ENCODE measurements at places on chromosomes 5 and 9.

DNA sequence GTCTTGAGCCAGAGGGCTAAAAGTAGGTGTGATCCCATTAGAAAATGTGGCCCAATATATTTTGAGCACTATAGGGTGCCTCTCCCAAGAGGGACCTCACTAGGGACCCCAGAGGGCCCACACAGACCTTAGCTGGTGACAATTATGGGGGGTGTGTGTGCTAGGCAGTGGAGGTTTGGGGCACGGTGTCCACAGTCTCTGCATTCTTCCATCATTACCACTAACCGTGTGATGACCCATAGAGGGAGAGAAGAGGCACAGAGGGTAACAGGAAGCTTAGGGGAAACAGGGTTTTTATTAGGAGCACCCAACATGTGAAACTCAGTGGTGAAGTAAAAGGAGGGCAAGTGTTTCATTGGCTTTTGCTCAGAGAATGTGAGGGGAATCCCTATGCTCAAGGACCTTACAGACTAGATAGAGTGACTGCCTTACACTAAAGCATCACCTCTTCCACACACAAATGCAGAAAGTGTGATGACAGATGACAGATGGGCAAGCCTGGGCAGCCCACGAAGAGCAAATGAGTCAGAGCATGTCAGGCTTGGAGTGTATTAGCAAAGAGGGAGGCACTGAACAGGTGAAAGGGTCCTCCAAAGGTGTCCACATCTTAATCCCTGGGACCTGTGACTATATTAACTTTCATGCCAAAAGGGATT lies 2.5 kb upstream of the ACTL7A start:
- DNase-seq = no peak

- no peak for DNase-seq
Measured at GRCh38 chr5:95252801-95253200, 32.1 kb downstream of the MCTP1 start.

GRCh38 chr9:117231012-117231411 lies 183.8 kb downstream of the ASTN2 start:
- DNase-seq = no peak

GRCh38 chr5:156197042-156197635 lies 129.8 kb upstream of the SGCD start:
- no peak for DNase-seq

GRCh38 chr9:80866576-80867227 lies 822.6 kb downstream of the TLE1 start:
- no peak for DNase-seq

- no peak for DNase-seq
Measured at GRCh38 chr9:130746434-130747212, 53.0 kb downstream of the EXOSC2 start.

- no peak for DNase-seq
Measured at GRCh38 chr5:32153723-32154122, 20.4 kb downstream of the GOLPH3 start.

DNA sequence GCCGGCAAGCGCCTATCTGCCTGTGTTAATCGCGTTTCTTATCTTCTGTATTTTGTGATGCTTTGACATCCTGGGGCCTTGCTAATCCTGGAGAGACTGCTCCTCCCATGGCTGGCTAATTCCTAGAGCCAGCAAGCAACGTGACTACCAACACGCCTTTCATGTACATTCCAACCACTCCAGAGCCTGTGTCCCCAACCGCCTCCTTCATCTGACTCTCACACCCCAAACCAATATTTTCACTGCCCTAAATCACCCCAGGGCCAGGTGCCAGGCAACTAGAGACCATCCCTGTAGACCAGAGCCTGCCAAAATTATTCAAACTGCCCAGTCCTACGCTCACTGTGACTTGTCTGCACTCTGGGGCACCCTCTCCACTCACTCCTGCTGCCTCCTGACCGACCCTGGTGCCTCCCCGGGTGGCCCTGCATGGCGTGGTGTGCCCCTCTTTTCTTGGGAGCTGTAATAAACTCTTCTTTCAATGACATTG lies 50.5 kb upstream of the COL5A1 start:
- DNase-seq = no peak

DNA sequence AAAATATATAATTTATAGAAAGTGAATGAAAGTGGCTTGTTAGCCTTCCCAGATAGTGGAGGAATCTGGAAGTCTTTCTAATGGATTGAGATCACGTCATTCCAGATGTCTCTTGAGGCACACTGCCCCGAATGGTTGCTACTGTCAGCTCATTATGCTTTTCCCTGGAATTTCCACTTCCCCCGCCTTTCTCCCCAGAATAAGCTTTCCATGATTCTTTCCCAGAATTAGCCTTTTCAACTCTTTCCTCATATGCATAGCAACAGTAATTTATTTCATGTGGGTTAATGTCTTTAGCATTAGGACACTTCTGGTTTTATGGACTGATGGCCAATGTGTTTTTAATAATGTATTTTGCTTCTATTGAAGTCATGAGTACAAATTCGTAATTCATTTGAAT lies 81.5 kb downstream of the PALM2AKAP2 start:
- DNase-seq = no peak

- no peak for DNase-seq
Measured at GRCh38 chr9:94478755-94479730, 75.8 kb upstream of the PCAT7 start.

DNA sequence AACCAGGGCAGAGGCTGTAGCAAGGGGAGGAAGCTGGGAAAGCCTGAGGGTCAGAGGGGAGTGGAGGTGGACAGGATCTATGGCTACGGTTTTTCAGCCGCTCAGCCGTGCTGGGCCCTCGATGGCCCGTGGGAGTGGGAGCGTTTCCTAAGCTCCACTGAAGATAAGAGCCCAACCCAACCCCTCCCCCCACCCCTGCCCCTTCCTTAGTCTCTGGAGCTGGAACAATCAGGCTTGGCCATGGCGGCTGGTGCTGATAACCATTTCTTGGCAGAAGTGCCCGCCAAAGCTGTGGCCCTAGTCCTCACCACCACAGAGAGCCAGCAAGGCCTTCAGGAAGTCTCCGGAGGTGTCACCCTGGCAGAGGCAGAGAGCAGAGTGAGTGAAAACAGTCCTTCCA lies 20.3 kb upstream of the TNIP1 start:
- DNase-seq = no peak

GRCh38 chr5:172958331-172959046 lies 735 bp upstream of the RPL26L1 start:
- DNase-seq = no peak

GRCh38 chr5:33284681-33285080 lies 156.1 kb upstream of the TARS1 start:
- DNase-seq = no peak

DNA sequence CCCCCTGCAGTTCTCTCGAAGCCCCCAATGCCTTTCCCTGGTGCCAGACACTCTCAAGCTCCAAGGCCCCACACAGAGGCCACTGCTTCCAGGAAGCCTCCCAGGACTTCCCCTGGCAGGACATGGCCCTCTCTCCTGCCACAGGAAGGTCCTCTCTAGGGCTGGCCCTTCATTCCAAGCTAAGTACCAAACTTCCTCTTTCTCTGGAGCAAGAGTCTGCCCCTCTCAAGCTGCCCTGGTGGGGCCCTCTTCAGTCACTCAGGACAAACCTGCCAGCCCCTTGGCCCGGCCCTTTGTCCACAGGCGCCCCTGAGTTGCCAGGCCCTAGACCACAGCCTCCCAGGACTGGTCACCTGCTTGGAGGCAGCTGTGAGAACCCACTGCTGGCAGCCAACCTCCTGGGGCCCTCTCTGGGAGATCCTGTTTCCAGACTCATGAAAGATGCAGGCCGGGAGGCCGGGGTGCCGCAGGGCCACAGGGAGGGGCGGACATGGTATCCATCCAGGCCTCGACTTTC lies 6.6 kb downstream of the NINJ1 start:
- no peak for DNase-seq

GRCh38 chr9:93252116-93252780 lies 68.3 kb downstream of the WNK2 start:
- no peak for DNase-seq

DNA sequence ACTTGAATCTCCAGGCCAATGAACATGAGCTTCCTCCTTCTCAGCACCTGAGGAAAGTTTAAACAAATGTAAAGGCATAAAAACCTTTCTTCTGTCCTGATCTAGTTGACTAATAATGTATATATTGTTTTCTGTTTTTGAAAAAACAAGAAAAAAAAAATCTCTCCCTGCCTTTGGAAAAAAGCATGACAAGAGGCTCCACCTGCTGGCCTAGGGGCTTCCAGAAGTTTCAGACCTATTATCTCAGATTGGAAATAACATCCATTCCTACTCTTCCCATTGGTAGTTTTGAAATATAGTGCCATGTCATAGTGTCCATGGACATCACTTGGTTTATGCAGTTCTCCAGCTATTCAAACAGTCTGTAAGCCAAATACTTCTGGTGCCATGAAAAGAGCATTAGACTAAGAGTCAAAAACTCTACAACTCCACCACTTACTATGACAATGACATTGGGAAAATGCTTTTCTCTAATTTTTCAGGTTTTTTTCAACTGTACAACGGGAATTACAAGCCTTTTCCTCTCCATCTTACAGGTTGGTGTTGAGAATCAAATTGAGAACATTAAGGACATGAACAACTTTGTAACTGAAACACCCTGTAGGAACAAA lies 409.6 kb upstream of the MPDZ start:
- no peak for DNase-seq

DNA sequence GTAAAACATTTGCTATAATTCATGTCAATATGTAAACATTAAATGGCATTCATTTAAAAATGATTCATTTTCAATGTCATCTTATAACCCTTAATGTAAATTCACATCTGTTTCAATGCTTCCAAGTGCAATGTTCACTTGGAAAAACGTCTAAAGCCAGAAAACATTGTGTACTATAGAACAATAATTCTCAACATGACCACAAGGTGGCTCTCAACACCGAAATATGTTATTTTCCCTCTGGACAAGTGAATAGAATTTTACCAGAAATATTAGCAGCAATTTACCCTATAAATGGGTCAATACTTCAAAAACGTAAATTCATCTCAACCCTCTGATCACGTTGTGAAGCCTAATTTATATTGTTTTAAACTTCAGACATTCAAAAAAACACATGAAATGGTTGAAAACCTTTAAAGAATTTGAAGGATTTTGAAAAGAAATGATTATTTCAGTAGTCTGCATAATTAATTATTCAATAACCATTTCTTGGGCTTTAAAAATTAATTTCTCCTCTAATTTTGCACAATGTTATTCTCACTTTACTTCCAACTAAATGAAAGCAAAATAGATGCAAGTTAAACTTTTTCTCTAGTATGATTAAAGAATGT lies 11.0 kb downstream of the CDH10 start:
- DNase-seq = peak; percentile 33

DNA sequence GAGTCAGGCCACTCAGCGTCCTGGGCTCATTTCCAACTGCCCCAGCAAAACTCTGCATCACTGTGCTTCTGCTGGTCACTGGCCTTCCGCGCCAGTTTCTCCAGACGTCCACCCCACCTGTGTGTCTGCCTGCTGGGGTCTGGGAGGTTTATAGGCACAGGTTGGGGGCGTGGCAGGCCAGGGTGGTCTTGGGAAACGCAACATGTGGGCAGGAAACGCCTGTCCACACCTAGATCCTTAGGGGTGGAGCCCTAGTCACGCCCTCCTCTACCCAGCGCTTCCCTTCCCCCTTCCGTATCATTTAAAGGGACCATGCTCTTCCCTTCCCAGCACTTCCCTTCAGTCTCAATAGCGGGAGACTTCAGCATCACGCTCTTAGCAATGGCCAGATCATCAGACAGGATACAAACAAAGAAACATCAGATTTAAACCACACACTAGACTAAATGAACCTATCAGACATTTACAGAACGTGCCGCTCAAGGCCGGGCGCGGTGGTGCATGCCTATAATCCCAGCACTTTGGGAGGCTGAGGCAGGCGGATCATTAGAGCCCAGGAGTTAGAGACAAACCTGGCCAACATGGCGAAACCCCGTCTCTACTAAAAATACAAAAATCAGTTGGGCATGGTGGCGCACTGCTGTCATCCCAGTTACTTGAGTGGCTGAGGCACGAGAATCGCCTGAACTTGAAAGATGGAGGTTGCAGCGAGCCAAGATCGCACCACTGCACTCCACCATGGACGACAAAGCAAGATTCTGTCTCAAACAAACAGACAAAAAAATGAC lies 11.8 kb upstream of the BTNL9 start:
- DNase-seq = no peak

DNA sequence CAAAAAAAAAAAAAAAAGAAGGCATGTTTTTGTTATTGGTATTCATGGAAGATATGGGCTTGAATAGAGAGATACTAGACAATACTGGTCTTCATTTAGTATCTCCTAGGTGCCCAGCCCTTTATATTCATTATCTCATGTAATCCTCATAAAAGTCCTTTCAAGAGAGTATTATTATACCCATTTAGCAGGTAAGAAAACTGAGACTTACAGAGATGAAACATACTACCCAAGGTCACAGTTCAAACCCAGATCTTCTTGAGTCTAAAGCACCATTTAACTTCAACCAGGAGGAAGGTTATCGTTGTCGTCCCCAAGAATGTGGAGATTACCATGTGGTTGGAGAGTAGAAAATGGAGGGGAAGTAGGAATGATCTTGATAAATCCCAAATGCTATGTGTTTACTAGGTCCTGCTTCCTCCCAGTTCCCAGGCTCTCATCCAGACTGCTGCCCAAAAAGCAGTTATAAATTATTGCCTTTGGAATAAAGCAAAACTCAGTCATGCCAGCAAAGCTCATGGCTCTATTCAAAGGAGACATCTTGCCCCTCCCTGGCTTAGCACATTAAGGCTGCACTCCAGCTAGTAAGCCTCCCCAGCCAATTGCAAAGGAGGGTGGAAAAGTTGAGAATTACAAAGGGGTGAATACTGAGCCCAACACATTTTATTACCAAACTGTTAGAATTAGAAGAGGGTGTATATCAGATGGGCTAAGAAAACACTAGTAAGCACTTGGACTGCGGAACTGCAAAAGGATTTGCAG lies 163.9 kb downstream of the PIK3R1 start:
- DNase-seq = no peak

DNA sequence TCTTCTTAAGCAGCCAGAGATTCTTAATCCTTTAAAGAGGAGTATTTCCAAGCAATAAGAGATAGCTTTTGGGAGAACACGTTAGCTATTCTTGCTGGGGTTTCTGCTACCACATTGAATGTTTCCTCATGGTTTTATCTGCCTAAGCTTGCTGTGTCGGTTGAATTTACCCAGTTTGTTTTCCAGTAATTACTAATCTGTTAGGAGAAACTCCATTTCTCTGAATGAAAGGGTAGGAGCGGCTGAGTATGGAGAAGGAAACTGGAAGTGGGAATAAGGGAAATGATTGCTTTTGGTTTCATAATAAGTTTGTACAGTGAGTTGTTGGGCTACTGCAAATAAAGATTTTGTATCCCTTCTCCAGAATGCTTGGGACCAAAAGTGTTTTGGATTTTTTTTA lies 1.2 kb downstream of the JAK2 start:
- DNase-seq = no peak

DNA sequence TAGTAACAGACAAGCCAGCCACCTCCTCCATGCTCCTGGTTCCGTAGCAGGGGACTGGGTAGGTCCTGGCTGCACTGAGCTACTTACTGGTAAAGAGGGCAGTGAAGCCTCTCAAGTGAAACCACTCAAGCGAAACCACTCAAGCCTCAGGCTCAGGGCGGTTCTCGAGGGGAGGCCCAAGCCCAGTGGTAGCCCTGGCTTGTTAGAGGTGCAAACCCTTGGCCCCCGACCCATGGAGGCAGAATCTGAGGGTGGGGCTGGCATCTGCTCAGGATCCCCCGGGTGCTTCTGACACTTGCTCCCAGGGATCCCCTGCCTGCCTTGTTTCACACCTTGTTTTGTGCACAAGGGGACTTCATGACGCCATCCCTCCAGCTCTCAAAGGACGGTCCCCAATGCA lies 76.5 kb upstream of the OLFM1 start:
- no peak for DNase-seq
